Cerebellum (tissue), 4 donors: ENCODE measurements at places on chromosomes 4 and X. TPM values are rescaled to one million over a fixed set of nuclear protein-coding genes. Genes with fewer than 3 reads are reported as not detected.

The SPIN4 gene
- 14.0 TPM for total RNA-seq

The KCND1 gene
- total RNA-seq = 0.82 TPM

The DMD gene
- total RNA-seq = 179 TPM

The GAB3 gene
- total RNA-seq = 2.1 TPM

The RNF212 gene
- total RNA-seq = 6.6 TPM

The FGFBP2 gene
- total RNA-seq = not detected

The CT45A3 gene
- total RNA-seq = not detected

The NDP gene
- total RNA-seq = 18.7 TPM

The SOX3 gene
- 1.5 TPM for total RNA-seq

The SCML1 gene
- 8.2 TPM for total RNA-seq

The EDA gene
- total RNA-seq = 4.8 TPM

The HTR2C gene
- 3.3 TPM for total RNA-seq

The LAMTOR3 gene
- 56.4 TPM for total RNA-seq

The LIN54 gene
- total RNA-seq = 22.0 TPM

The CLTRN gene
- 0.18 TPM for total RNA-seq

The UGT2B15 gene
- not detected for total RNA-seq

The AVPR2 gene
- not detected for total RNA-seq

The DKC1 gene
- 23.0 TPM for total RNA-seq

The NSG1 gene
- 223 TPM for total RNA-seq

The AMBN gene
- not detected for total RNA-seq

The PRKG2 gene
- 2.3 TPM for total RNA-seq

The SPATA18 gene
- total RNA-seq = 2.1 TPM

The CASP3 gene
- total RNA-seq = 54.3 TPM

The FHIP1A gene
- total RNA-seq = 1.9 TPM

The AFAP1 gene
- 74.6 TPM for total RNA-seq

The SUPT20HL1 gene
- total RNA-seq = not detected

The CXXC4 gene
- 14.8 TPM for total RNA-seq

The MFAP3L gene
- 12.6 TPM for total RNA-seq
